ENCODE measurements at places on chromosomes 6 and 20.

DNA sequence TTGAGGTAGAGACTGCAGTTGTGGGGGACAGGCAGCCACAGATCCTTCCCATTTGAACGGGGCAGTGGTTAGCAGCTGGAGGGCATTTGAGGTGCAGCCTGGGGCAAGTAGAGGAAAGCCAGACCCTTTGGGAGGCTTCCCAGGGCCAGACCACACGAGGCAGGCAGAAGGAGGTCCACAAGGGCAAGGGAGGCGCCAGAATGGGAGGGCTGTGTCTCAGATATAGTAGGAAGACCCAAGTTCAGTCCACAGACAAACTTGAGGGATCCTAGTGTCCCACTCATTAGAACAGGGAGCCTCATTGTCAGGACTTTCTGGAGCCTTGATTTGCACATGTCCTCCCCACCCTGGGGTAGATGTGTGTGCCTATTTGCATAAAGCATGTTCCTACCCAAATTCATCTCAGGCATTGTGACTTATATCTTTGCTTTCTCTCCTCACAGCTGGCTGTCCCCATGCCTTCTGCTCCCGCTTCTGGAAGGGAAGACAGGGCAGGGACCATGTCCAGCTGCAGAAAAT is 166.0 kb downstream of the VEGFA start:
- DNase-seq: no peak

DNA sequence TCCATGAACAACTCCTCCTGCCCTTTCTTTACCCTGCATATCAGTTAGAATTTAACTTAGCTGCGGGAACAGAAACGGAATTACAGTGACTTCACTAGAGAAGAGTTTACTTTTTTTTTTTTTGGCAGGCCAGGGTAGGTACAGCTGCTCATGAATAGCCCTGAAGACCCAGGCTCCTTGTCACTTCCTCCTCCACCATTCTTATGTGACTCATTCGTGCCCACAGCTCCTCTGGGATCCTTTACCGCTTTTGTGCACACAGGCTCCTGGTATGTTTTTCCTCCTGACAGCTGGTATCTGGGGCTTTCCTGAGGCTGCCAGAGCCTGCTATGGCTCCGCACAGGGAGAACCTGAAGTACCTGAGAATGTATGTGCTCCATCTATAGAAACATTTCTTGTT is 3.9 kb upstream of the KCNS1 start:
- DNase-seq: no peak

GRCh38 chr6:15661853-15662325 is 939 bp downstream of the DTNBP1 start:
- no peak for DNase-seq

- no peak for DNase-seq
Observed at GRCh38 chr20:19351542-19351941, 139.1 kb downstream of the SLC24A3 start.

DNA sequence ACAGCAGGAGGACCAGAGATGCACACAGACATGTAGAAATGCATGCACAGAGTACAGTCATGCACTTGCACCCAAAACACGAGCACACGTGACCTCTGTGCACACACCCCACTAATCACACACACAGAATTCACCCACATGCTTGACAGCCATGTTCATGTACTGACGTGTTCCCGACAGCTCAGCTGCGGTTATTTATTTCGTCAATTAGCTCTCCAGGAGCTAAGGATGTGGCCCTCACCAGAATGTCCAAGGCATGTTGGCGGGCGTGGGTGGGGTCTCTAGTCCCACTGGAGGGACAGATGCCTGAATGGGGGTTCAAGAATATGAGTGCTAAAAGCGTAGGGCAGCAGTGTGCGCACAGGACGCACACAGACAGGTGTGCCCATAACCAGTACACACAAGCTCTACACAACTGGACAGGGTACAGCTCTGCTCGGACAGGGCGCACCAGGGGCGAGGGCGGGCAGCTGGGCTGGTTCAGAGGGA is 571 bp upstream of the PRPF6 start:
- no peak for DNase-seq

- no peak for DNase-seq
Observed at GRCh38 chr20:15610787-15611186, 962.5 kb downstream of the KIF16B start.

GRCh38 chr20:25063981-25064380 is 6.0 kb upstream of the ACSS1 start:
- DNase-seq: no peak

GRCh38 chr6:23477586-23477985 is 648.4 kb upstream of the NRSN1 start:
- DNase-seq: no peak

GRCh38 chr6:142500250-142500786 is 198.5 kb downstream of the ADGRG6 start:
- DNase-seq: no peak

- DNase-seq: no peak
Observed at GRCh38 chr6:137953761-137954160, 86.7 kb downstream of the TNFAIP3 start.

DNA sequence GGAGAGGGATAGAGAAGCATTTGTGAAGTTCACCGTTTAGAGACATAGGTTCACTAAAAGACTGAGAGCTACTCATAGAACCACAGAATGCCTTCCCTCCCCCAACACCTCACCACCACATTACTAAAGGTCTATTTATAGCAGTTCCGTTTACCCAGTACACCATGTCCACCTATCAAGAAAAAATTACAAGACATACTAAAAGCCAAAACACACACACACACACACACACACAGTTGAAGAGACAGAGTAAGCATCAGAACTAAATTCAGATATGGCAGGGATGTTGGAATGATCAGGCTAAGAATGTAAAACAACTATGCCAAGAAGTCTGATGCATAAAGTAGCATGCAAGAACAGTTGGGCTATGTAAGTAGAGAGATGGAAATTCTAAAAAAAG is 52.3 kb downstream of the SLC22A3 start:
- DNase-seq: no peak

DNA sequence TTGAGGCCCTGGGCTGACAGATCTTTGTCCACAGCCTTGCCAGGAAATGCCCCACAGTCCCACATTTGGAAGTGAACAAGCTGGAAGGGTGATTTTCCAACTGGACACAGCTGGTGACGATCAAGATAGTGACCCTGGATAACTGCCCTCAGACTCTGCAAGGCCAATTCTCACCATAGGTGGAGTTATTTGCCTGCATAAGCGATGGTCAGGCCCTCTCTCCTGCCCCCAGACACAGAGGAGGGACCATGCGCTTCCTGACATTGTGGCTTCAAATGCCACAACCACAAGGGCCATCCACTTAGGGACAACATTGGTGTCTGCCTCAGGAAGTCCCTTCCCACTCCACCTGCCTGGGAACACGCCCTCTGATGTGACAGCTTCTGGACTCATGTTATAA is 96.0 kb downstream of the JPH2 start:
- DNase-seq: no peak

- no peak for DNase-seq
Observed at GRCh38 chr20:2139736-2140135, 38.1 kb downstream of the STK35 start.

GRCh38 chr6:154653385-154653784 is 79.8 kb upstream of the SCAF8 start:
- DNase-seq: no peak

DNA sequence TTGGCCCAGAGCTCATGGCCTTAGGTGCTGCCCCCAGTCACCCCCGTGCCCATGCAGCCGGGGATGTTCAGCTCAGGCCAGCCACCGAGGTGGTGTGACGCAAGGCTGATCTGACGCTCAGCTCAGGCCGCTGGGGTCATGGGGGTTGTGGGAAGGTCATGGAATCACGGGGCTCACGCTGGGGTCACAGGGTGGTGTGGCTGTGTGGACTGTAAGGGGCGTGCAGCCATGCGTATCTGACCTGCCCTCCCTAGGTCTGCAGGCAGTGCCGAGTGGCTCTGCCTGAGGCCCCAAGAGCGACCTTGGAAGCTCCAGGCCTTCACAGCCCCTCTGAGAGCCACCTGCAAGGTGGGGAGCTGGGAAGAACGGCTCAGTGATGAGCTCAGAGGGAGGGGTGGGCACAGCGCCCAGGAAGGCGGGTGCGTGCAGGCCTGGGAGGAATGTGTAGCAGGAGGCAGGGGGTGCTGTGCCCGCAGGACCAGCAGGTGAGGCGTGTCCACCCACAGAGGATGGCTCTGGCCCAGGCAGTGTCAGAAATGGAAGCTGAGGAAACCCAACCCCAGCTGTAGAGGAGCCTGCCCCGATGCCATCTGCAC is 27.8 kb downstream of the CHRNA4 start:
- DNase-seq: no peak

DNA sequence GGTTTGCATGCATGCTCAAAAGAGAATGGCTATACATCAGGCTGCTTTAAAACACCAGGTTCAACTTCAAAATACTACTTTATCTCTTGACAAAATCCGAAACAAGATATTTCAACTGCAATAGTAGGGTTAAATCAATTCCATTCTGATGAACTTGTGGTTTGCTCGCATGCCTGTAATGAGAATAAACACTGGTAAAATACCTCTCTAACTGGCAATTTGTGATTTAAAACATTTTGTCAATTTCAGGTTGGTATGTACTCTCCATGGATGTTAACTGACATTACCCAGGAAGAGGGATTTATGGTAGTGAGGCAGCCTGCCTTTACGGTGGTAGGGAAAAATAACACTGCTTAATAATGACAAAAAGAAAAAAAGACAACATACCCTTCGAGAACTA is 74.4 kb downstream of the MBOAT1 start:
- no peak for DNase-seq

DNA sequence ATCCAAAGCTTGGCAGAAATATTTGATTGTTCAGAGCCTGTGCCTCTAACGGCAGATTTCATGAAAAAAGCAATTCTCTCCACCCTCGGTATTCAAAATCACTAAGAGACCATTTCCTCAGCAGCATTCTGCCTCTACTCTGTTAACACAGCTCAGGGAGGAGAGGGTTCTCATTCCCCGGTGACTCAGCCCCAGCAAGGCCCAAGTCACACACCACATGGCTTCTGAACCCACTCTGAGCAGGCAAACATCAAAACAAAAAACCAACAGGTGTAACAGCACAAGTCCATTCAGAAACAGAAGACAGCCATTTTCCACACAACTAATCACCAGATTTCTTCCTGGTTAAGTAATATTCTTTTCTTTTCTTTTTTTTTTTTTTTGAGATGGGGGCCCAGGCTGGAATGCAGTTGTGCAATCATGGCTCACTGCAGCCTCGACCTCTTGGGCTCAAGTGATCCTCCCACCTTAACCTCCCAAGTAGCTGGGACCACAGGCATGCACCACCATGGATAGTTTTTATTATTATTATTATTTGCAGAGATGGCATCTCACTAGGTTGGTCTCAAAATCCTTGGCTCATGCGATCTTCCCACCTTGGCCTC is 55.4 kb downstream of the GFOD1 start:
- no peak for DNase-seq

DNA sequence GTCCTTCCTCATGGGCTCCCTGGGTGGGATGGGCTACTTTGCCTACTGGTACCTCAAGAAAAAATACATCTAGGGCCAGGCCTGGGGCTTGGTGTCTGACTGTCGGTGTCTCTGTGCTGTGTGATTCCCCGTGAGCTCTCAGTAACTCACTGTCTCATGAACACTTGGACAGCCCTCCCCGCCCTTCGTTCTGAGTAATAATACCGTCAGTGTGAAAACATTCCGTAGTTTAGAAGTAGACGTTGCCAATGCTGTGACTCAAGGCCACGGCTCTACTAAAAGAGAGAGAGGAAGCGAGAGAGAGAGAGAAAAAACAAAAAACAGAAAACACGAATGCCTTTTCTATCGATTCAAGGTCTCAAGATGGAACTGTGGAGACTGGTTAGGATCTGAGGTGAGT is 31.8 kb downstream of the FITM2 start:
- DNase-seq: no peak

- no peak for DNase-seq
Observed at GRCh38 chr20:54044156-54044555, 26.2 kb downstream of the BCAS1 start.

DNA sequence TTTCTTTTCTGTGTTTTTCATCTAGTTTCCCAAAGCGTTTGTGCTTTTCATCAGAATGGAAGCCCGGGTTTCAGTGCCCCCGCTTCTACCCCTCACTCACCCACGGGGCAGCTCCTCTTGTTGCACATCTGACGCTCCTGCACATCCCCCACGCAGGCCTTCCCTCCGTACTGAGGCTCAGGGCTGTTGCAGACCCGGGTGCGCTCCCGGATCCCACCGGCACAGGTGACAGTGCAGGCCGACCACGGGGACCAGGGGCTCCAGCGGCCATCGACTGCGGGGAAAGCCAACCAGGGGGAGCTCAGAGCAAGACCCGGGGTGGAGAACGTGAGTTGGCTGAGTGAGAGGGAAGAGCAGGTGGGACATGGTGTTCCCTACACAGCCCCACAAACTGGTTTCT is 19.0 kb downstream of the THBS2 start:
- DNase-seq: no peak

DNA sequence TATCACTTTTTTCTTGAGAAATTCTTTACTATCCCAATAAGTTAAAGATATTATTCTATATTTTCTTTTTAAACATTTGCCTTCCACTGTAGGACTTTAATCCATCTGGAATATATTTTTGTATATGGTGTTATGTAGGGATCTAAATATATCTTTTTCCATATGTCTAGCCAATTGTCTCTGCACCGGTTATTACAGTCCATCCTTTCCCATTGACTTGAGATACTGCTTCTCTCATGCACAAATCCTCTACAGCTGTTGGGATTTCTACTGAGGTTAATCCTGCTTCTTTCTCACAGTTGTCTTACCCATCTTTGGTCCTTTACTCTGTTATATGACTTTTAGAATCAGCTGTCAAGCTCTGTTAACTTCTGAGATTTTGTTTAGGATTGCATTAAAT is 483.8 kb upstream of the CDH4 start:
- no peak for DNase-seq

- no peak for DNase-seq
Observed at GRCh38 chr6:314377-314776, 22.1 kb downstream of the DUSP22 start.

GRCh38 chr6:6152060-6152459 is 145.3 kb upstream of the NRN1 start:
- DNase-seq: no peak

- peak; percentile 21 for DNase-seq
Observed at GRCh38 chr20:34069341-34070078, 42.5 kb downstream of the EIF2S2 start.

- no peak for DNase-seq
Observed at GRCh38 chr6:169254456-169255316, 1.0 kb upstream of the THBS2 start.

- no peak for DNase-seq
Observed at GRCh38 chr6:151324488-151324825, 66.9 kb downstream of the ZBTB2 start.

GRCh38 chr6:38152620-38153019 is 333.1 kb downstream of the ZFAND3 start:
- no peak for DNase-seq

GRCh38 chr6:21171801-21172200 is 421.8 kb upstream of the SOX4 start:
- no peak for DNase-seq

DNA sequence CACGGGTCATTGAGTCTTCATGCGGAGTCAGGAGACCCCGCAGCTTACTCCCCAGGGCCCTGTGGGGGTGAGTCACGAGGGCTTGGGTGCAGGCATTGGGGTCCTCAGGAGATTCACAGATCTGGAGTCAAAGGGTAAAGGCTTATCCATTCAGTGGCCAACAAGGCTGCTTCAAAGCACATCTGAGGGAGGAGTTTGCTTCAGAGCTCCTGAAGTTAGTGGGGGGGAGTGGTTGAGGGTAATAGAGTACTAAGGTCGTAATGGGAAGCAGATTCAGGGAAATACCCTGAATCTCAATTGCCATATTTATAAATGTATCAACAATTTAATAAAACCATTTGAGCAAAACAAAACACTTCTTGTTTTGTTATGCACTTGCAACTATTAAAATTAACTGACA is 37.3 kb downstream of the SH3BGRL2 start:
- DNase-seq: no peak

- DNase-seq: no peak
Observed at GRCh38 chr6:92159046-92159445, 1260.3 kb downstream of the EPHA7 start.
